CD4-positive, alpha-beta T cell treated with Interleukin-6 at 100 ng/mL for 8 hours (primary cell): ENCODE measurements at places on chromosomes 11 and 22.
A peak's percentile ranks its signal among the peaks of the same experiment; 100 is the strongest.

DNA sequence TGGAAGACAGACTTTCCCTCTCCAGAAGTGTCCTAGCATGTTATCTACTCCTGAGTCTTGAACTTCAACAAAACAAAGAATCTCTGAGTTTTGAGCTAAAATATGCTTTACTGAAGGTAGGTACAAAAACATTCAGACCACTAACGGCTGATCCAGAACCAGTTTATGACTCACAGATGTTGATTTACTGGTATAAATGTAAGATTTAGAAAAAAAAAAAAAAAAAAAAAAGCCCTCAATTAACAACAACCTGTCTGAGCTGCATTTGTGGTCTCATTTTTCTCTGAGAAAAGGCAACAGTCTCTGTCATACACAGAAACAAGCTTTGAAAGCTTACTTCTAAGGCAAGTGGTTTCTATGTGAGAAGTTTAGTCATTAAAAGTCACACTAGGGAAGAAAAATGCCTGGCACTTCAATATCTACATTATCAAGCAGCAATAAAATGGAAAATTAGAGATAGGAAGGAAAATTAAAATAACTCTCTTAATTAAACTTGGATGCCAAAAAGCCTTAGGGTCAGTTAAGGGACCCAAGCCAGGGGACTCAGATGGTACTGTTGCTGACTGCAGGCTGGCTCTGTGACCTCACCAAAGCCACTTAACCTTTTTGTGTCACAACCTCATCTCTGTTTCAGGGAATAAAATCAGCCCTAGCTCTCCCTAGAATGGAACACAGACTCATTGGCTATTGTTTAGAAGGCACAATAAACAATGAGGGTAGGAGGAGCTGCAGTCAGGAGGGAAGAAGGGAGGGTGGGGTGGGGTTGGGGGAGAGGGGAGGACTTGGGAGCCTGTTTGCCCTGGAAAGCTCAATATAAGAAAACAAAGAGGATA, 61.7 kb downstream of the ETS1 start:
- peak; percentile 79 for DNase-seq

GRCh38 chr22:28025866-28026575, 107.0 kb upstream of the PITPNB start:
- DNase-seq = no peak

DNA sequence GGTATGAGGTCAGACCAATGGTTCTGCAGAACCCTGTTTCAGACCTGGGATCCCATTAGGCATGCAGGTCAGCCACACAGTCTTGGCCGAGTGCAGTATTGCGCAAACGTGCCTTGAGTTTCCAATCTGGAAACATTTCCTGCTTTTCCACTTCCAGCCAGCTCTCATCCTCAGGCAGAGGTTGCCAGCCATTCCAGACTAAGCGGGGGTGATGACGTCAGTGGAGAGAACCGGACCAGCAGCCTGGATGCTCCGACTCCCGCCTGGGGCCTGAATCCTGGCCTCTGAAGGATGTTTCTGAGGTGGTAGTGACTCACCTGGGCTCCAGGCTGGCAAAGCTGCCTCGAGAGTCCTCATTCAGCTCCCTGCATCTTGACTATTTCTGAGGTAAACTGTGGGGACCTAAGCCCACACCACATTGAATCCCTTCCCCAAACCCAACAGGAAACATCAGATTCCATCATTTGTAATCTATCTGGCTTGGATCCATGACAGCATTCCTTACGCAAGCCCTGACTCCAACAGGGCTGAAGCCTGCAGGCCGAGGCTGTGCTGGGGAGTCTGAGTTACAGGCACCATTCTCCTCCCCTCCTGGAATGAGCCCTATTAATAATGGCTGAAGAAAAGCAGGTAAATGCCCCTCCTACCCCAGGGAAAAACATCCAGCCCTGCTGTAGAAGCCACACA, 83.0 kb downstream of the ABTB2 start:
- no peak for DNase-seq

- no peak for DNase-seq
Observed at GRCh38 chr11:65019824-65020223, 5.9 kb downstream of the ARL2 start.

GRCh38 chr11:118914178-118914918, 11.4 kb downstream of the BCL9L start:
- DNase-seq = peak; percentile 82

GRCh38 chr11:69366591-69366990, 72.6 kb downstream of the MYEOV start:
- DNase-seq = no peak

- DNase-seq = no peak
Observed at GRCh38 chr11:27703481-27703880, 3.2 kb upstream of the BDNF start.

GRCh38 chr11:22234743-22235142, 41.9 kb downstream of the ANO5 start:
- no peak for DNase-seq

DNA sequence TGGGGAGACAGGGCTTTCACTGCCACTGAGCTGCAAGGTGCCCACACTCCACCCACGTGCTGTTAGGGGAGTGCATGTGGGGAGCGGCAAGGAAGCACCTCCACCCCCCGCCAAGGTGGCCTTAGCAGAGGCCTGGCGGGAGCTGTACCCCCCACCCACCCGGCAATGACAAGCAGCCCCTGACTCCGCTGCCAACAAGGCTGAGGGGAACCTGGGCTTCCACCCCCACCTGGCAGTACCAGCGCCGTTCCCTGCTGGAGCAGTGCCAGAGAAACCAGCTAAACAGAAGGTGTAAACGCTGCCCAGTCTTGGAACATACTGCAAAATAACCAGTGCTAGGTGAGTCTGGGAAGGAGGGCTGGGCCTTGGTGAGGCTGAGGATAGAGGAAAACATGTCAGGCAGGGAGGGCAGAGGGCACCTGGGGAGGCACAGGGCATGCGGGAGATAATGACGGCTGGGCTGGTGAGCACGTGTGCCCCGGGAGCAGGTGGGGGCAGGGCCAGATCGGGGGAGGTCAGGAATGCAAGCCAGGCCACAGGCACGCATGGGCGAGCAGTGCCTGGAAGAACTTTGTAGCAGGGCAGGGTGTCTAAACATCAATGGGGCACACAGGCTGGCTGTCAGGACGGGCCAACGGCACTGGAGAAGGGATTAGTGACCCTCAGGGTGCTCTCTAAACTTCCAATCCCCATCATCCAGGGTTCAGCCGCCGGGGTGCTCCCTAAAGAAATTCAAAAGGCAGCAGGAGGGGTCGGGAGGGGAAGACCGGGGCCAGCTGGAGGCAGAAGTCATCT, 6.6 kb downstream of the CERK start:
- no peak for DNase-seq

DNA sequence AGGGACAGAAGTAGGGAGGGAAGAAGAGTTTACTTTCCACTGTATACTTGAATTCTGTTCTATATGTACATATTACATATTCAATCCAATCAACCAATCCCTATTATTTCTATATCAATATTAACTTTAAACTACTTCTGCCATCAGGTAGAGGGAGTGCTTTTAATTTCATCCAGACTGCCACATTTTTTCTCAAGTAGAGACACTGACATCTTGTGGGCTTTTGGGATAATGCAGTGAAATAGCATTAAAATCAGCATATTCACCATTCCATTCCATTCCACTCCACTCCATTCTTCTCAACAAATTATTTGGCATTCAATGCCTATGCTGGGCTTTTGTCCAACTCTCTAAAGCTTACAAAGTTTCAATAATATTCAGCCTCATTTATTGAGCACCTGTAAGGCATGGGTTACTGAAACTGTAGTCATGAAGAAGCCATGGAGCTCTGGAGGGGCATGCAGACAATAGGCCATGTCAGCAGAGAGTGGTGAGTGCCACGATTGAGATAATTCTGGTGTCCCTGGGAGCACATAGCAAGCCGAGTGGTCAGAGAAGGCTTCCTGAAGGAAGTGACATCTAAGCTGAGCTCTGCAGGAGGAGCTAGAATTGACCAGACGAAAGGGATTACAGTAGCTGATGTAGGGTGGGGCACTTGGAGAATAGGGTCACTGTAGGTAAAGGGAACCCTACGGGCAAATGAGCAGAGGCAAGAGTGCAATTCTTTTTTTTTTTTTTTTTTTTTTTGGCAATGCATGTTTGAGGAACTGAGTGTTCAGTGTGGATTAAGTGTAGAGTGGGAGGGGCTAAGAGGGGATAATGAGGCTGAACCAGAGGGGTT, 12.8 kb upstream of the CLPB start:
- peak; percentile 36 for DNase-seq

DNA sequence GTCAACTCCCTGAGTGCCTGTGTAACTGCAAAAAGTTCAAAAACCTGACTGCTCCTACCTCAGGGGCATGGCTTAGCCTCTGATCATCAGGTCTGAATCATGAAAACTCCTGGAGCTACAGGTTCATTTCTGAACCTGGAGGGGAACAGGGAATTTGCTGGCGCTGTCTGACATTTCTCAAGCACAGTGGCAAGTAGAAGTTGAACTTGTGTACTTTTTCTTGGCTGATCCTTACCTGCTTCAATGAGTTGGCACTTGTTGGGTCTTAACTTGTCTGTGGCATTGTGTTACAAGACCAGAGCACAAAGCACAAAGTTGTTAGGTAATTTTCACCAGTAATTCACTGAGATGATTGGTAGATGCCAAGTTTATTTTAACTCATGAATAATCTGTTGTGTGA, 3.3 kb downstream of the TMEM109 start:
- no peak for DNase-seq

- DNase-seq = no peak
Observed at GRCh38 chr22:23092217-23092955, 22.1 kb downstream of the GNAZ start.
